ENCODE measurements at places on chromosomes 6 and 20.
A peak's percentile ranks its signal among the peaks of the same experiment; 100 is the strongest.

GRCh38 chr6:1621070-1621701 is 11.5 kb downstream of the FOXC1 start:
- no peak for DNase-seq

GRCh38 chr6:134063121-134063965 is 10.9 kb upstream of the SLC2A12 start:
- peak; percentile 77 for DNase-seq

DNA sequence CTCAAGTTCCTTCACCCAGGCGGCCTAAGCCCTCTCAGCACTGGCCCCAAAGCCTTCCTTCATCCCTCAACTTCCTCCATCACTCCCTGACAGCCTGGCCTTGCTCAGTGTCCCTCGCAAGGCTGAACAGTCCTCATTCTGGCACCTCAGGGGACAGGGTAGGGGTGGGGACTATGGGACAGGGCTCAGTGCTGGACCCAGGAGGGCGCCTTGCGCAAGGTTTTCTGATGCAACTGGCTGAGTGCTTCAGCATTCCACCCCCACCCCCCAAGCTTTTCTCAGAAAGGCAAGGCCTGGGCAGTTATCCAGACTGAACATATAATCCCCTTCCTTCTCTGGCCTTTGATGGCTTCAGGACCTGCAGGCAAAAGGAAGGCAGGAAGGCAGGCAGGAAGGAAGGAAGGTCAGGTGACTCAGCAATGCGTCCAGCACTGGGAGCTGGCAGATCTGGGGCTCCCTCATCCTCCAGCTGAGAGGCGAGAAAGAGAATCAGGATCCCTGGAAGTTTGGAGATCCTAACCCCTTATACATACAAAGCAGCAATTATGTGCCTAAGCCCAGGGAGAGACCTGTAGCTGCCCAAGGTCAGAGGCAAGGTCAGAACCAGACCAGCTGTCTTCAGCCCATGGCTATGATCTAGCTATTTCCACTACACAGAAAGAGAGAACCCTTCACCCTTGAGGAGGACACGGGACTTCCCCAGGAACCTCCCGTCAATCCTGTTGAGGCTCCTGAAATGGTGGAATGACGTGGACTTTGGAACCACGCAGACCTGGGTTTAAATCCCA is 8.6 kb upstream of the TRIB3 start:
- no peak for DNase-seq

- DNase-seq, result no peak
Measured at GRCh38 chr20:9214685-9215084, 145.8 kb downstream of the PLCB4 start.

GRCh38 chr6:81450180-81450579 is 302.3 kb downstream of the TENT5A start:
- DNase-seq, result no peak
